ENCODE measurements at places on chromosomes 1 and 21. TPM values are rescaled to one million over a fixed set of nuclear protein-coding genes. Genes with fewer than 3 reads are reported as not detected.

The LRRC3 gene
- total RNA-seq: 3.8 TPM

The VCAM1 gene
- 27.3 TPM for total RNA-seq

The KPNA6 gene
- 73.7 TPM for total RNA-seq

The KRTAP13-1 gene
- not detected for total RNA-seq

The KPRP gene
- not detected for total RNA-seq

DNA sequence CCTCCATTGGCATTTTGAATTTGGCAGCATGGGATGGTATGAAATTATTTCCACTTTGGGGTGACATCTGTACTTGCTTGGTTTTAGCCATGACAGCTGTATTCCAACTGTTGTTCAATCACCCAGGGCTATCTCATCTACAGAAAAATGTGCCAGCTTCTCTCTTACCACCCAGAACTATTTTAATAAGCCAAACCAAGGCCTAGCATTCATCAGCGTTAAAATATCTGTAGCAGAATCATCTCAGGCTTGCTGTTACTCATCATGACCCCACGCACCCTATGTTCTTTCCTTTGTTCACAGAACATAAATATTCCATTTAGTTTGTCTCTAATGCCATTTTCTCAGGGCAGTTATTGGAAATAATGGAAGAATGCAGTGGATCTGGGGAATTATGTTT, 49.8 kb downstream of the GIPC2 start:
- no peak for DNase-seq

DNA sequence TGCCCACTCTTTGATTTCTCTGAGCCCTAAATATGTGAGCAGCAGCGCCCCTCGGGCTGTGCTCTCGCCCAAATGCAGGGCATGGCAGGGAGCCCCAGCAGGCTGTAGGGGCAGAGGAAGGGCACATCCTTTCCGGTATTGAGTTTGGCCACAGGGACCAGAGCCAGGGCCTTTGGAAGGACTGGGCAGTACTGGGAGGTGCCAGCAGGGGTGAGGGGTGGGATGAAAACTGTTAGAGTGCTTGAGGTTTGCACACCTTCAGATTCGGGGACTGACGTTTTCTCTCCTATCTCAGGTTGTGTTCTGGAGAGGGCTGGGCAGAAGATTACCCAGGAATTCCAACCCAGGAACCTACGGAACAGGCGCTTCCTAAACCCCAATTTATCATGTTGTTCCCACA, 2.2 kb upstream of the ATP1A2 start:
- DNase-seq: no peak

GRCh38 chr1:63911049-63911448, 137.2 kb downstream of the ROR1 start:
- no peak for DNase-seq

DNA sequence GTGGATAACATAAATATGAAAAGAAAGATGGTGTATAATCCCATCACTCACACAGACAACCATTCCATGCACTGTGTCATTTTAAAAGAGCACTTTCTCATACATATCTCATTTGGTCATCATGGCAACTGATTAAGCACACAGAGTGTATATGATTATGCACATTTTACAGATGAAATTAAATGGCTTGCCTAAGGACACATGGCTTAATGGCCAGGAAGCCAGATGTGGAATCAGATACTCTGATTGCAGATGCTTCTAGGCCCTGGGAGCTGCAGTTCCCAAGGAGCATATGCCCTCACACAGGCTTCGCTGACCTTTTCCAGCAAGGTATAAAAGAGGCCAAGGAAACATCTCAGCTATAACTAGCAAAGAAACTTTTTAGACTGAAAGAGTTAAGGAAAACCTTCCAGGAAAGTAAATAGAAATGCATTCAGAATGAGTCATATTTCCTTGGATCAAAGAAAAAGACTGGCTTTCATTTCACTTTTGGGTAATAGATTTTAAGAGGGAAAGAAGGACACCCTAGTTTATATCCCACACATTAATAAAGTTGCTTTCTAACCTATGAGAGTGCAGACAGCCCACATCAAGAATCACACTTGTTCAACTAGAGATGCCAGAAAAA, 19.6 kb upstream of the FAM89A start:
- no peak for DNase-seq

GRCh38 chr1:154970631-154971340, at the start of gene SHC1:
TSS of gene SHC1 (minus strand) at chr1:154970747. CDS start at chr1:154970526, 221 bp downstream.
- peak; percentile 96 for DNase-seq

GRCh38 chr1:240417317-240417716, 194.6 kb downstream of the GREM2 start:
- DNase-seq: no peak

GRCh38 chr1:171252482-171252881, 4.2 kb downstream of the FMO1 start:
- DNase-seq: no peak

GRCh38 chr1:116988248-116988647, 13.3 kb upstream of the CD101 start:
- DNase-seq: no peak

GRCh38 chr1:201282216-201282615, 1.1 kb upstream of the PKP1 start:
- DNase-seq: no peak

DNA sequence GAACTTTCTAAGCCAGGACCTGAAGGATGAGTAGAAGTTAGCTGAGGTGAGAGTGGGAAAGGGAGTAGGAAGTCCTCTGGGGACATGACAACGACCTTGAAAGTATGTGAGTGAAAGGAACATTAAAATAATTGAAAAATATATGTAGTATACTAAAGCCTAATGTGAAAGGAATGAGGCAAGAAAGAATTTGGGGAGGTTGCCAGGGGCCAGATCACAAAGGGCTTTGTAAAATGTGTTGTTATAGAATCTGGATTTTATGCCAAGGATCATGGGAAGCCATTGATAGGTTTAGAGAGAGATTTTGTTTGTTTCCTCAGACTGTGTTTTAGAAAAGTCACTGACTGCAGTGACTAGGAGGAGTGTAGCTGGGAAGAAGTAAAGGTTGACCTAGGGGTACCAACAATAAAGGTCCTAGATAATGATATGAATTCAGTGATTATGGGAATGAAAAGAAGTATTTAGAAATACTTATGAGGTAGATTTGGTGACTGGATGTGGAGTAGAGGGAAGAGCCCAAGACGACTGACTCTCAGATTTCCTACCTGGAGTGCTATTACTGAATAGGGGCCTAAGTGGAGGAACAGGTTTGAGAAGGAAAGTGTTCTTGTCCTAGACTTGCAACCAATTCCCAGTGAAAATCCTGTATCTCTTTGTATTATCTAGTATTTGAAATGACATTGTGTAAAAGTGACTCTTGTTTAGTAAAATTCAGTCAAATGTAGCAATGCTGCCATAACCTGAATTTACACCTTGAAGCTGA, 179.8 kb downstream of the PHTF1 start:
- DNase-seq: no peak

GRCh38 chr1:61157468-61157987, 75.2 kb downstream of the NFIA start:
- DNase-seq: no peak

- no peak for DNase-seq
These were observed 876 bp downstream of the RAB29 start for GRCh38 chr1:205774198-205775014.

Data from mesenteric fat pad (tissue), 1 donor.